ENCODE measurements at places on chromosomes 6 and 20. TPM values are rescaled to one million over a fixed set of nuclear protein-coding genes. Genes with fewer than 3 reads are reported as not detected.

Gene SAMD3
- total RNA-seq: 3.5 TPM

Gene ARMC12
- total RNA-seq: 0.47 TPM

Gene SYNGAP1
- total RNA-seq: 17.8 TPM

Gene ARFGAP1
- 84.3 TPM for total RNA-seq

Gene SLC22A2
- 27.9 TPM for total RNA-seq

Gene HDGFL1
- total RNA-seq: not detected

Gene OSBPL2
- total RNA-seq: 57.1 TPM

Gene LRFN2
- not detected for total RNA-seq

Gene VSTM2L
- total RNA-seq: 4.1 TPM

Gene PSMB9
- 56.6 TPM for total RNA-seq

Gene FAM209B
- not detected for total RNA-seq

Gene CST2
- total RNA-seq: not detected

All from kidney (tissue), 22 donors.